ENCODE measurements at places on chromosomes 6 and 20.

DNA sequence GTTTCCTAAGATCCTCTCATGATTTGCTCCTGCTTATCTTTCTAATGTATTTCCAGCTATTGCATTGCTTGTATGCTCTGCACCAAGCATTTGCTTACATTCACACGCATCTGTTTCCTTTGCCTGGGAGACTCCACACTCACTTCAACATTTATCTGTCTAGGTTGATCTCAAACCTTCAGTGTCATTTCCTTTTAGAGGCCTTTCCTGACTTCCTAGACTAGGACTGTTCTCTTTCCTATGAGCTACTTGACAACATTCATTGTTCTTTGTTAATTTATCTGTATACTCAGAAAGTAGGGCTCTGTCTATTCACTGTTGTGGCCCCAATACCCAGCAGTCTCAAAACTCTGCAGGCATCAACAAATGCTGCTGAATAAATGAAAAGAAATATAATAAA is 84.4 kb downstream of the WASF1 start:
- peaks cover 17% of the 10 kb centered on the region for H3K4me1 ChIP-seq
- H3K4me3 ChIP-seq, result no peak overlapping the region
- H3K27ac ChIP-seq, result no peak overlapping the region
- H3K27me3 ChIP-seq, result no peaks in the 10 kb centered on the region
- H3K36me3 ChIP-seq, result no peaks in the 10 kb centered on the region

DNA sequence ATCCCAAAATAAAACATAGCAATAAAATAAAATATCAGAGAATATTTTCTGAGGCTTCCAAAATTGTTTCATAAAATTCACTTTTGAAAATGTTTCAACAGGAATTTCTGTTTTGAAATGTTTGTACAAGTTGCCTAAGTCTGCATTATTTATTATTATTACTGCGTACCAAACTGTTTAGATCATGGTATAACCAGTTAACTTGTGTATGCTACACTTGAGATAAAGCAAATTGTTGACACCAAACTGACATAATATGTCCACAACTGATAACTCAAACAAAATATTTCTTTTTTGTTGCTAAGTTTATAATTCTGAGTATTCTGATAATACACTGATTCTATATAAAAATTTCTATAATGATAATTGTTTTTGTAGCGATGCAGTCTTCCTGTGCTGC is 531.8 kb upstream of the EYS start:
- no peaks in the 10 kb centered on the region for H3K4me1 ChIP-seq
- no peaks in the 10 kb centered on the region for H3K27me3 ChIP-seq
- DNase-seq, result no peak
- H3K4me3 ChIP-seq, result no peak overlapping the region

- H3K4me3 ChIP-seq, result no peak overlapping the region
- no peak for DNase-seq
- no peaks in the 10 kb centered on the region for H3K27me3 ChIP-seq
- no peak overlapping the region for H3K27ac ChIP-seq
- H3K36me3 ChIP-seq, result no peaks in the 10 kb centered on the region
Observed at GRCh38 chr20:54113566-54113965, 43.2 kb upstream of the BCAS1 start.

DNA sequence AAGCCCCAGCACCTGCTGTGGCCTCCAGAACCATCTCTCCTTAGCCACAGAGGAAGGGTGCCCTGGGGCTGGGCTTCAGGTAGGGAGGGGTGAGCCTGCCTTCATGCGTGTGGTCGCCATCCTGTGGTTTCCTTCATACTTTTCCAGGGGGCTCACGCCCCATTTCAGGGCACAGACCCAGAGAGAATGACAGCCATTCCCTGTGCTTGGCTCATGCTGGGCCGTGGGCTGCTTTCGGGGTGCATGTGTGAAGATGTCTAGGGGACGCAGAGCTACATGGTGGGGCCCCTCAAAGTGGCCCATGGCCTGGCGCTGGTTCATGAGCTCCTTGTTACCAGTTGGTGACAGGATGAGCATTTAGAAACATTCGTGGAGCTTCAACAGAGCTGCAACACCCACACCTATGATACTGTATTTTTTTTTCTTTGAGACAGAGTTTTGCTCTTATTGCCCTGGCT is 190.3 kb upstream of the SLC24A3 start:
- H3K36me3 ChIP-seq, result no peaks in the 10 kb centered on the region
- no peaks in the 10 kb centered on the region for H3K27me3 ChIP-seq
- H3K4me1 ChIP-seq, result no peaks in the 10 kb centered on the region
- DNase-seq, result no peak
- H3K4me3 ChIP-seq, result no peak overlapping the region
- no peak overlapping the region for H3K27ac ChIP-seq

GRCh38 chr20:3502878-3503277 is 32.1 kb downstream of the ATRN start:
- H3K27me3 ChIP-seq, result no peaks in the 10 kb centered on the region
- H3K36me3 ChIP-seq, result no peaks in the 10 kb centered on the region
- no peaks in the 10 kb centered on the region for H3K4me1 ChIP-seq
- no peak for DNase-seq
- H3K27ac ChIP-seq, result no peak overlapping the region

GRCh38 chr6:168100803-168101589 is 22.0 kb upstream of the FRMD1 start:
- no peaks in the 10 kb centered on the region for H3K4me1 ChIP-seq
- no peak for DNase-seq
- H3K4me3 ChIP-seq, result no peak overlapping the region
- H3K27ac ChIP-seq, result no peak overlapping the region
- peaks cover 13% of the 10 kb centered on the region for H3K27me3 ChIP-seq

- DNase-seq, result no peak
- H3K36me3 ChIP-seq, result no peaks in the 10 kb centered on the region
- H3K4me1 ChIP-seq, result peaks cover 16% of the 10 kb centered on the region
- no peak overlapping the region for H3K27ac ChIP-seq
Observed at GRCh38 chr6:15439410-15440025, 193.6 kb downstream of the JARID2 start.

Measured in ascending aorta (tissue), 2 donors.